ENCODE measurements at places on chromosomes 3 and 15.

DNA sequence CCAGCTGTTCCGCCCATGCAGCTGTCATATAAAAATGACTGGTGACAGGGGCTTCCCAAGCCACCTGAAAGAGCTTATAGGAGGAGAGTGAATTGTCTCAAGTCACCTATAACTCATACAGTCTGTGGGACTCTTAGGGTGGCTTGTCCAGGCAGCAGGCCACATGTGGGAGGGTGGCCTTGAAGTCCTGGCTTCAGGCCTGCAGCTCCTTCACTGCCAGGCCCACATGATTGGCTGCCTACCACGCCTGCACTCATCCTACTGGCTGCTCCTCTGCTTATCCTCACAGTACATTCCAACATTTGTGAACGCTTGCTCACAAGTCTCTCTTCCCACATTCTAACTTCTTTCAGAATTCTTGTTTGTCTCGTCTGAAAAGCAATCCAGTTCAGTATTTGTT, 41.1 kb upstream of the TIPARP start:
- no peak for DNase-seq

- no peak for DNase-seq
These were observed 2.0 kb upstream of the BAHD1 start for GRCh38 chr15:40438712-40439111.

- DNase-seq = no peak
These were observed 128.2 kb downstream of the ZNF621 start for GRCh38 chr3:40653001-40653400.

GRCh38 chr3:122283796-122284445, 41.1 kb upstream of the CSTA start:
- no peak for DNase-seq

DNA sequence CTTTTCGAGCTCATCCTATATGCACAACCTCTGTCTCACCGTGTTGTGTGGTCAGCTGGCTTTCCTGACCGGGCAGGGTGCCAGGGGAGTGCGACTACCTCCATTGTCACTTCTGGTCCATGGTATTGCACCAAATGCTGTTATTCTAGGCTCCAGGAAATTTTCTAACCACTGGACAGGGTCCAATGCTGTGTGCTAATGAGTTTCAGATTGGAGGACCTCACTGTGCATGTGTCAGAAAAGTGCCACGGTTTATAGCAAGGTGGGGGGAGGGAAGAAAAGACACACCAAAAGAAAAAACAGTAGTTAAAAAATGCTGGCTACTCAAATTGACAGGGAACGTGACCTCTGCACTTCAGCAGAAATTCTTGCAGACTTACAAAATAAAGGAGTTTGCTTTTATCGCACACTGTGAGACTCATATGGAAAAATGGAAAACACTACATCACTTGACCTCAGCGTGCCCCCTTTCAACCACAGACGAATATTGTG, 480.1 kb downstream of the FOXP1 start:
- no peak for DNase-seq

- no peak for DNase-seq
These were observed 66.0 kb downstream of the DCLK3 start for GRCh38 chr3:36698314-36698713.

DNA sequence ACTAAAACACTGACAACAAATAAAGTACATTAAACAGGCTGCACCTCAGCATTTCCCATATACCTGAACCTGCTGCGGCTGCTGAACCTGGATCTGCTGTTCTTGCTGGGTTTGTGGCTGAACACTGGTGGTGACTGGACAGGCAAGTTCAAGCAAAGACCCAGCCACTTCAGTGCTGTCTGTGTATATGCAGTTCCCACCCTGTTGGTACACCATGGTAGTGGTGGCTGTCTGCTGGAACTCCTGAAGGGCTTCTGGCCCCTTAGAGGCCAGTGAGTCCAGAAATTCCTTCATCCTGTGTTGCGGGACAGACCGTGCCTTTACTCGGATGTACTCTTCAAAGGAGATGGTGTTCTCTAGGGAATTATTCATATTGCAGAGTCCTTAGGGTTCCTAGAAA, 17.2 kb downstream of the QRICH1 start:
- DNase-seq = no peak

DNA sequence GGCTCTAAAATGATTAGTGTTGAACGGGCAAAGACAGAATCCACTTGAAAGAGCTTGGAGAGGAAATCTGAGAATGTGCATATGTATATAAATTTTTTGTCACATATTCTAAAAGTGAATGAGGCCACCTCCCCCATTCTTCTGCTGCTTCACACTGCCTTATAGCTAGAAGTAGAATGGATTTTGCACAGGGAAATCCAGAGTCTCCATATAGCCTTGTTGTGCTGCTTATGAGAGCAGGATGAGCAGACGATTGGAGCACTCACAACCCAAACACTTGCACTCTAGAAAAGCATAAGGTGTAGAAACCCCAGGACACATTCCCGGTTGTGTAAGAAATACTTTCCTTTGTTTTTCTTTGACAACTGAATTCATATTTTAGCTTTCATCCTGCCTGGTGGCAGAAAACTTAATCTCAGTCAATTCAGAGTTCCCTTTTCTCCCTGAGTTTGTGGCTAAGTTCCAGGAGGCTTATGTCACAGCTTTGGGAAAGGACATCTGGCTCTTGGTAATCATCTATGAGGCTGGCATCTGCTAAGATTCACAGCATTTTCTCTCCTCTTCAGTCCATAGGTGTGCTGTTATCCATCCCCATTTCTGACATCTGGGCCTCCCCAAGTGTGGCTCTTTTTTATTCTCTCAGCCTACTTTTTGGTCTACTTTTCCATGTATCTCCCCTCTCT, 188.4 kb upstream of the PFN2 start:
- DNase-seq = no peak

- DNase-seq = no peak
These were observed 12.4 kb downstream of the POPDC2 start for GRCh38 chr3:119647843-119648575.

DNA sequence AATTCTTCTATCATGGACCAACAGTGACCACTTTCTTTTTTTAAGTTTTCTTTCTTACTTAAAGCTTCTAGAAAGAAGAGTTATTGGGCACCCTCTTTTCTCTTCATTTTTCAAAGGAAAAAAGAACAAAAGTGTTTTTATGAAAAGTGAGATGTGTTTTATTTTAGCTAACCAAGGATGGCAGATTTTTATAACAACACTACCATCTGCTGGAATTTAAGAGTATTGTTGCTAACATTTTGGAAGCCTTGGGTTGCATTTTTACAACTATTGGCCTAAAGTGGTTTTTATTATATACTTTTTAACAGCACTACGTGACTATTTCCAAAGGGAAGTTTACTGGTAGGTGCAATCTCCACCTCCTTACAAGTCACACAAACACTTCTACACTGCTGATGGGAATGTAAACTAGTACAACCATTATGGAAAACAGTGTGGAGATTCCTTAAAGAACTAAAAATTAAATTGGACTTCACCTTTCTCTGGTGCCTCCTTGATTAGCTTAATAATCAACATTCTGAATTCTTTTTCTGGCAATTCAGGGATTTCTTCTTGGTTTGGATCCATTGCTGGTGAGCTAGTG, 237.7 kb upstream of the AGTR1 start:
- DNase-seq = no peak

DNA sequence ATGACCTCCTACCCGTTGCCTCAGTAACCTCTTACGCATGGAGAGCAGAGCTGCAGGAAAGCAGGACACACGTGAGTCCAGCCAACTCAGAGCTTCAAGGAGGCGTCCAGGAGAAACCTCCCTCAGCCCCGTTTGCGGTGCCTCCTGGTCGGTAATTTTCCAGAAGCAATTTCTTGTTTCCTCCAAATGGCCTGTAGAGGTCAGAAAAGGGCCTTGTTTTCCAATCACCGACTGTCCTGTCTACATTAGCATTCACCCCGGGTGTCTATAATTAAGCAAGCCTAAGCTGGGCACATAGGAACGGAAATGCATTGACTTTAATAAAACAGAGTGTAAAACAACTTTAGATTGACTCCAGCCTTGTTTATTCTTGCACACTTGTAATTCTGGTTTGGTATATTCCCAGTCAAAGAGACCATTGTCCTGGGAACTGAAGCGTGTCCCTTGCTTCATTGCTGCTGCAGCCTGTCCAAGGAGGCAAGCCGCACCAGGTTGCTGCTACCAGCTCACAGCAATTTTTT, 836.2 kb downstream of the AGBL1 start:
- DNase-seq = peak; percentile 69

DNA sequence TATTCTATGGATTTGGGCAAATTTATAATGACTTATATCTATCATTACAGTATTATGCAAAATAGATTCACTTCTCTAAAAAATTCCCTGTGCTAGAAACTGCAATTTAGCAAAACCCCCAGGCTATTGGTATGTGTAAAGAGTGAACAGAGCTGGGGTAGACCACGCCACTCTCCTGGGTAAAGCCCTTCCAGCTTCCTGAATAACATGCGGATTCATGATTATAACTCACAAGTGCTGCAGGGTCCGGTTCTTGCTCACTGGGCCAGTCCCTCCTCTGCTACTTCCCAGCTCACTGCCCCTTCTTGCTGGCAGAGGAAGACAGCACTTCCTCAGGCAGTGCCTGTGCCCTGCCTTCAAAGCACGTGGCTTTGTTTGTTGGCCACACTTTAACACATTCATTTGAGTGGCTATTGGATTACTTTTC, 4.1 kb downstream of the CD80 start:
- DNase-seq = no peak

DNA sequence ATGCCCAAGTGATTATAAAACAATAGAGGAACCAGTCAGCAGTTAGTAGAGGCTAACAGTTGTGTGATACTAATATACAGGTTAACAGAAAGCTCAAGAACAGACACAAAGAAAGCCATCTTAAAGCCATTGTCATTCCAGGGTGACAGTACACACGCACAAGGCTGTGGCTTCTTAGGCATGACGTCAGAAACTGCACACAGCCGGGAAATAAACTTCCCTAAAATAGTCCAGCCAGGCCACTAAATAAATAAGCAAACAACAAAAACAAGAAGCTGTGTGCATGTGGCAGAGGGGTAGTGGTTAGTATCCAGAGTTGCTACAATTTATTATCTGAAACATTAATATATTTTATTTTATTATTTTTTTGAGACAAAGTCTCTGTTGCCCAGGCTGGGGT, 49.8 kb downstream of the PPCDC start:
- no peak for DNase-seq

GRCh38 chr3:86951322-86951721, 39.6 kb downstream of the VGLL3 start:
- no peak for DNase-seq

GRCh38 chr15:68834346-68834745, 13.7 kb upstream of the ANP32A start:
- DNase-seq = no peak

GRCh38 chr3:38533285-38533976, 37.3 kb downstream of the EXOG start:
- no peak for DNase-seq

All from cerebellar nuclear complex (tissue), 1 donor.